Right forelimb (tissue), 1 donor: ENCODE measurements at places on chromosomes 11 and 22.

GRCh38 chr11:29623144-29623722 is 393.6 kb downstream of the KCNA4 start:
- DNase-seq: no peak

DNA sequence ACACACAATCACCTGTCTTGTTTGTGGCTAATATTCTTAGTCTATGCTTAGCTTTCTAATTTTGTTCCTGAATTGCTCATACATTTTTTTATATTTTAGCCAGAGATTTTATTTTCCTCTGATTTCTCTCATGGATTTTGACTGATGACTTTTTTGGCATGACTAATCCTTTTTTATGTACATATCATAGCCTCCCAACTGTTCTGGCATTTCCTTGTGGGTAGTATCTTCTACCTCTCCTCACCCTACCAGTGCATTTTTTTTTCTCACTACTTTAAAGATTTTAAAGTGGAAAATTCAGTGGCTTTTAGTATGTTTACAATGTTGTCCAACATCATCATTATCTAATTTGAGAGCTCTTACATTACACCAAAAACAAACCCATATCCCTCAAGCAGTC is 84.4 kb upstream of the TENM4 start:
- DNase-seq: no peak

- DNase-seq: no peak
These were observed 189.9 kb downstream of the ARHGAP42 start for GRCh38 chr11:100876815-100877520.

DNA sequence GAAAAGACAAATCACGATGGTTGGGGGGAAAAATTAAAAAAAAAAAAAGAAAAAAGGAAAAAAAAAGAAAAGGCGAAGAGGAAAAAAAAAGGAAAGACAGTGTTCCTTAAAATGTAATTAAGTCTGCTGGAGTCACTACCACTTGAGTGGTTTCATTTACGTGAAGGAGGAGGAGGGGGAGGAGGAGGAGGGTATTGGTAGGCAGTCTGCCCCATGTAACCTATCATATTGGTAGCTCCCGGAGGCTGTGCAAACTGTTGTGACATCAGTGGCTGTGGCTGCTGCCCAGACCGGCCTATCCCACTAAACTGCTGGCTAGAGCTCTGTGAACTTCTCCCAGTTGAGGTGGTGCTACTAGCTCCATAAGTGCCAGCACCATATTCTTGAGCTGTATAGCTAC is 17.9 kb downstream of the KDELR3 start:
- DNase-seq: no peak

DNA sequence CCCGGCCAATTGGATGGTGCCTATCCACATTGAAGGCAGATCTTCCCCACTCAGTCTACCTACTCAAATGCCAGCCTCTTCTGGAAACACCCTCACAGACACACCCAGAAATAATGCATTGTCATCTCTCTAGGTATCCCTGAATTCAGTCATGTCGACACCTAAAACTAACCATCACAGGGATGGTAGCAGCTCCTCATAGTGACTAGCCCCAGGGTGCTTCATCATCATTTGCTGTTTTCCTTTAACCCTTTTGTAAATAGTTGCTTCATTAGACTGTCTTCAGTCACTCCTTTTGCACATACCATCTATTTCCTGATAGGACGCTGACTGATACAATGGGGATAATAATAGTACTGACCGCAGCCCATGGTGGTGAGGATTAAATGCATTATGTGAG is 18.8 kb upstream of the AMOTL1 start:
- DNase-seq: no peak

DNA sequence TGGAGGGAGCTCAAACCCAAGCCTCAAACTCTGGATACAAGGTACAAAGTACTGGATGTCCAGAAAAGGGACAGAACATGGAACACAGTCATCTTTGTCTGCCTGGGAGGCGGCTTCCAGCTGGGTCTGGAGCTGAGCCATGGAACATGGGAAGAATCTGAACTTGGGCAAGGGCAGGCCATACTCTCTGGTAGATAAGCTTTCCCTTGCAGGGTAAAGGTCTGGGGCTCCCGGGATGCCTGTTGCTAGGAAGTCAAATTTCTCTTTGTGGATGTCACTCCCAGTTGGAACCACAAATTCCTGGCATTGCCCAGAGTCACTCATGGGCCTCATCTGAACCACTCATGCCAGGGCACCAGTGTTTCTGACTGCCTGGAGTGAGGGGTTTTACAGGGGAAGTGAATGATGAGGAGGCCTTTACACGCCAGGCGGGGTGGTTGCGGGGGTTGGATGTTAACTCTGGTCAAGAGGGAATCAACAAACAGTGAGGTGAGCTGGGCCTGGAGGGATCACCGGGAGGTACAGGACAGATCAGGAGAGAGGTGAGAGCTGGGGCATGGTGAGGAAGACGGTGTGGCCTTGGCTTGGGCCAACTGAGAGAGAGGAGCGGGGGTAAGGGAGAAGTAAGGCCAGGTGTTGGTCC is 5.7 kb downstream of the FTH1 start:
- peak; percentile 37 for DNase-seq

- DNase-seq: no peak
These were observed 973.2 kb downstream of the NTM start for GRCh38 chr11:132343445-132344175.

GRCh38 chr22:31344578-31345330 is 1.4 kb downstream of the PATZ1 start:
- no peak for DNase-seq

DNA sequence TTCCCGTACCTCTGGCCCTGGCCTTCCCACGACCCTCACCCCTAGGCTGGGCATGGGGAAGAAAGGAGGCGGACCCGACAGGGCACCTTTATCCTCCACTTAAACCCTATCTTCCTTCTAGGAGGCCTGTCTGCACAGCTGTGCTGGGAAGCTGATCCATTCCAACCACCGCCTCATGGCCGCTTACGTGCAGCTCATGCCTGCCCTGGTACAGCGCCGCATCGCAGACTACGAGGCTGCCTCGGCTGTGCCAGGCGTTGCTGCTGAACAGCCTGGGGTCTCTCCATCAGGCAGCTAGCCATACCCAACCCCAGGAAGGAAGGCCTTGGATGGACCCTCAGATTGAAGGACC is 599 bp downstream of the TIMM10B start:
- DNase-seq: no peak

DNA sequence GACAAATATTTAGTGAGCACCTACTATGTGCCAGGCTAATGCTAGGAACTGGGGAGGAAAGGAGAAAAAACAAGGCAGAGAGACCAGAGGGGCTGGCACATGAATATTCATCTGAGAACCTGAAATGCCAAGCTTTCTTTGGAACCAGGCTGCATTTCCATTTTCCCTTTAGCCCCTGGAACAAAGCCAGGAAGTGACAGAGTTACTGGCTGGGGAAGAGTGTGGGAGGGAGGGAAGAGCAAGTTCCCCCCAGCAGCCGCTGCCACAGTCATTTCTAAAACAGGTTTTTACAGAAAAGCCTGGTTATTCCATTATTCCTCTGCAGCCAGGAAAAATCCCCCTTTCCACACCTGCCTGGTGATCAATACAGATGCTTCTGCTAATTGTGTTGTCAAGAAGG is 97.0 kb downstream of the SPON1 start:
- DNase-seq: peak; percentile 69

DNA sequence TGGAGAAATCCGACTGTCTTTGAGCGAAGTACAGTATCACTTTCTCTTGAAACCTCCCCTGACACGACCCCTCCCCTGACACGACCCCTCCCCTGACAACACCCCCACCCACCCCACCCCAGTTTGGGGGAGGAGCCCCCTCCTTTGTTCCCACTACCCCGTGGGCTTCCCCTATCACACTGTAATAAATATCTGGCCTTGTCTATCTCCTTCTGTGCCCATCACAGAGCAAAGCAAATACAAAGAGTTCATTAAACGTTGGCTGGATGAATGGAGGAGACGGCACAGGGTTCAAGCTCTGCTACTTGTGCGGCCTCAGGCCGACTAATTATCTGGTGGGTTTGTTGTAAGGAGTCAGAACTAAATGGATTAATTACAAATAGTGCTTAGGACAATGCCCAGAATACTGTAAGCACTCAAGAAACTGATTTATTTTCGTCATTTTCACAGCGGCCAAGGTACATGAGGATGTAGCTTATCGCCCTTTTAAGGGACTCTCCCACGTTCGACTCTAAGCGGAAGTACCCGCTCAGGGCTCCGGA is 628 bp upstream of the GGA1 start:
- no peak for DNase-seq

DNA sequence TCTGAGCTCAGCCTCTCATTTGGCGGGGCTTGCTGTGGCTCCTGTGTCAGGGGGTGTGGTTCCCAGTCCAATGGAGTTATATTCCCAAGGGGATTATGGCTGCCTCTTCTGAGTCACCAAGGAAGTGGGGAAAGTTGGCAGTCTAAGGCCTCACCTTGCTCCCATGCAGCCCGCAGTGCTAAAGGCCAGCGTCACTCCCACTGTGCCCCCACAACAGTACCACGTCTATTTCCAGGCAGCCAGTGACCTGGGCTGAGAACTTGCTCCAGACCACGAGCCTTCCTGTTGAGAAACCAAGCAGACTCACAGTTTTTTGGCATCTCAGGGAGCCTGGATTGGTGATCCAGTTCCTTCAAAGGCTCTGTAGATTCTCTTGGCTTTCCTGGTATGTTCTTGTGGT is 45.6 kb downstream of the OR2AT4 start:
- no peak for DNase-seq

GRCh38 chr11:62130283-62131169 is 6.7 kb downstream of the INCENP start:
- no peak for DNase-seq

GRCh38 chr22:21020802-21021429 is 6.0 kb downstream of the P2RX6 start:
- no peak for DNase-seq

GRCh38 chr22:48414651-48415050 is 1413.0 kb downstream of the BRD1 start:
- no peak for DNase-seq

- no peak for DNase-seq
These were observed 2.9 kb downstream of the CCDC86 start for GRCh38 chr11:60844870-60845221.

DNA sequence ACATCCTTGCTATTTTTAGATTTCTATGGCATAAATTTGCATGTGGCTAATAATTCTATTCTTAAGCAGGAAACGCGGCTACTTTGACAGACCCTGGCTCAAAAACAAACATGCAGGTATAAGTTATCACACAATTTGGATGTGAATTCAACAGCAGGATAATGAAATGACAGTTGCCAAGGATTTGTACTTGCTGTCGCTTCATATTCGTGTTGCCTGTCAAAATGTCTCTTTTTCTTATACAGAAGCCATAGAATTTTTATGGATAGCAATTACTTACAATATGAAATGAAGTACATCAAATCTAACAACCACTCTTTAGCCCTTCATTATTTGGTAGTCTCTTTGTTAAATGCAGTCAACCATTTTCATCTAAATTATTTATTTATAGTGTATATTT is 46.4 kb downstream of the DCDC1 start:
- DNase-seq: no peak

GRCh38 chr11:120663142-120663541 is 151.6 kb downstream of the GRIK4 start:
- no peak for DNase-seq

DNA sequence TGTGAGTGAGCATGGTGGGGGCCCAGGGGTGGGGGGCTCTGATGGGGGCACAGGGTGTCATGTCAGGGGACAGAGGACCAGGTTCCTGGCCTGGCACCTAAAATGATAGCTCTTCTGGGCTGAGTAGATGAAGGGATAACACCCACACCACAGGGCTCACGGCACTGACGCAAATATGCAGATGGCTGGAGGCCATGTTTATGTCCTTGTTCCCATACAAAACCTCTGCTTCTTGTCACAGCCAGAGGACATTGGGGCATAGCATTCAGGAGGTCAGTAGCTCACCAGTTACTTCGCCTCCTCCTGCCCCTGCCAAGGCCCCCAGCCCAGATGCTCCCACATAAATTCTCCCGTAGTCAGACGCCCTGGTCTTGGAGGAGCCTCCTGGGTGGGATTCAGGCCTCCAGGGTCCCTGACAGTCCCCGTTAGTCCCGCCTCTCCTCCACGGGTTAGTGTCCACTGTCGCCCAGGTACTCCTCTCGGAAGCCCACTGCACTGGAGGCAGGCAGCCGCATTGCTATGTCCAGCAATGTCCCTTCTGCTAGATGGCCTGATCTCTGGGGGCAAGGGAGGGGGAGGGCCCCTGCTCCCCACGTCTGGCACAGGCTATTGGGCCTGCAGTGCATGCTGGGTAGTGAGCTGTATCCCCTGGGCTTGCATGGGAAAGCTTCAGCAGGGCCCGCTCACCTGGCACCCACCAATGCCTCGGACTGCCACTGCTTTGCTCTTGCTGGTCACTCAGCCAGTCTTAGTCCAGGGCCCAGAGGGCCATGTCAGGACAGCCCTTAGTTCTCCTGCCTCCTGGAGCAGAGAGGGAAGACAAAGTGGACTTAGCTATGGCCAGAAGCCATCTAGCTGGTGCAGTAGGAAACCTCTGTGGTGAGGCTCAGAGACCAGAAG is 75.6 kb upstream of the MYOD1 start:
- no peak for DNase-seq

GRCh38 chr22:23525510-23525909 is 54.6 kb downstream of the IGLL1 start:
- no peak for DNase-seq

- no peak for DNase-seq
These were observed 8.1 kb upstream of the RNF185 start for GRCh38 chr22:31151872-31152271.

GRCh38 chr11:28842716-28843115 is 734.5 kb downstream of the METTL15 start:
- DNase-seq: no peak

GRCh38 chr22:42743501-42743991 is 22.9 kb upstream of the A4GALT start:
- peak; percentile 87 for DNase-seq

DNA sequence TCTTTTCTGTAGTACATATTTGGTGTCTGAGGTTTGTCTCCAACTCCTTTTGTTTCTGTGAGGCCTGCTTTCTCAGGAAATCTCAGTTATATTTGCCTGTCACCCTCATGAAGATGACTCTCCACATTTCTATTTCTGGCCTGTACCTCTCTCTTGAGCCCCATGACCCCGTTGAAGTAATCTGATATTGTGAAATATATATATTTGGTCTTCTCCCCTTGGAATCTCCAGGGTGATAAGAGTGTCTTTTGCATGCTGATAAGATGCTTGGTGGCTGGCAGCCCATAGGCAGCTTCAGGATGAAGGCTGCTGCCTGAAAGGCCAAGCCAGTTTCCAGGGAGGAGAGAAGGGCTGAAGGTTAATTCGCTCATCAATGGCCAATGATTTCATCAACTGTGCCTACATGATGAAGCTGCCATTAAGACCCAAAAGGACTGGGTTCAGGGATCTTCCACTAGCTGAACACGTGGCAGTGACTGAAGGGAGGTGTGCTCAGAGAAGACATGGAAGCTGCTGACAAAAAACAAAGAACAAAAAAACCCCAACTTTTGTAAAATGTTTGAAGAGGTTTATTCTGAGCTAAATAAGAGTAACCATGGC is 67.4 kb downstream of the MICAL2 start:
- no peak for DNase-seq

DNA sequence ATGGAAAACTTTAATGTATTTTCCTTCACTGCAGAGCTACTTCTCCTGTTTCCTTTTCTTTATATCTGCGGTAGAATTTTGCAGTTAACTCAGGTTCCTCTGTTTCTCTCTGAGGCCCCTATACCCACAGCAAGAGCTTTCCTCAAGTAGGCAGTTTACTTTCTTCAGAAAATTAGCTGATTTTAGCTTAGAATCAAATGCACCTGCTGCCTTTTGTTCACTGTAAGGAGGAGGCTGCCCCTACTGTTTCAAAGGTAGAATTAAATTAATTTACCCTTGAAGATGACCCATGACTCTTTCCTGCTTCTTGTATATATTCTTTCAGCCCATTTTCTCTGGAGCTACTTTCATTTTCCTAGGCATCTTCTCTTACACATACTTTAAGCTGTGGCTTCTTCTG is 68.7 kb upstream of the GDPD4 start:
- no peak for DNase-seq
